Skin of body (tissue), 3 donors: ENCODE measurements at places on chromosomes 11 and 22. TPM values are rescaled to one million over a fixed set of nuclear protein-coding genes. Genes with fewer than 3 reads are reported as not detected.
A peak's percentile ranks its signal among the peaks of the same experiment; 100 is the strongest.

Gene OR2AT4
- not detected for total RNA-seq

Gene ADAMTS15
- 20.0 TPM for total RNA-seq

DNA sequence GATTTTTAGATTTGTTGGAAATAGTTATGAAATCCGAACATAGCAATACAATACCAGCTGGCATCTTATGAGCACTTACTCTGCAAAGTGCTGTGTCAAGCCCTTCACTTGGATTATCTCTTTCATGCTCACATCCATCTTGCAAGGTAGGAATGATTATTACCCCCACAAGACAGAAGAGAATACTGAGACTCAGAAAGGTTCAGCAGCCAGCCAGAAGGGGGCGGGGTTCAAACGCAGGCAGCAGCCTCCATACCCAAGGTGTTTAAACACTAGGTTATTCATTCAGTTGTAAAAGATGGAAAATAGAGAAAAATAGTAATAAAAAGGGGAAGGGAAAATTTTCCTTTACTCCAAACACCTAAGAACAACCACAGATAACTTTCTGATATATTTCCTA lies 158.5 kb downstream of the CCDC34 start:
- DNase-seq = no peak

DNA sequence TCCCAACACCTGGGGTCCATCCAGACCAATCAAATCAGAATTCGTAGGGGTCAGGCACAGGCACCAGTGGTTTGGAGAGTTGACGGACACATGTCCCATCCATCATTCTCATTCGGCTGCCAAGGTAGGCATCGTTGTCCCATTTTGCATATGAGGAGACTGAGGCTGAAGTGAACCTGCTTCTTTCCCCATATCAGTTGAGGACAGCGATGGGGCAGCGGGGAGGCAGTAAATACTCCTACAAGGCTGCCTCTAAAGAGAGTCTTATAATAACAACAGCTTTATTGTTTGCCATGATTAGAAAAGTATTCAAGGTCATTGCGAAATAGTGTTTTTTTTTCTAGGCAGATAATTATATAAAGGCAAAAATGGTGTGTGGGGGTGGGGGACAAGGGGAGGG lies 1.6 kb upstream of the BEST1 start:
- DNase-seq = no peak

DNA sequence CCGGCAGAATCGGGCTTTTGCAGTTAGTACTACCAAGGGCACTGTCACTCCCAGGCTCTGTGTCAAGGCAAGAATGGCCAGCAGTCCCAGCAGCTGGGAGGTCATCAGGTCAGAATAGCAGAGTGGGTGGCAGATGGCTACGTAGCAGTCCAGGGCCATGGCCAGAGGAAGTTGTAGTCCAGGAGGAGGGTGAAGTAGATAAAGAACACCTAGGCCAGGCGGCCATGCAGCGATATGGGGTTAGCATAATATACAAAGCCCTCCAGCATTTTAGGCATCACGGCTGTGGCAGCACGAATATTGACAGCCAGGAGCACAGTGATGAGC lies 52.1 kb downstream of the RRM1 start:
- no peak for DNase-seq

GRCh38 chr11:117906710-117907109 lies 22.5 kb downstream of the TMPRSS13 start:
- no peak for DNase-seq

DNA sequence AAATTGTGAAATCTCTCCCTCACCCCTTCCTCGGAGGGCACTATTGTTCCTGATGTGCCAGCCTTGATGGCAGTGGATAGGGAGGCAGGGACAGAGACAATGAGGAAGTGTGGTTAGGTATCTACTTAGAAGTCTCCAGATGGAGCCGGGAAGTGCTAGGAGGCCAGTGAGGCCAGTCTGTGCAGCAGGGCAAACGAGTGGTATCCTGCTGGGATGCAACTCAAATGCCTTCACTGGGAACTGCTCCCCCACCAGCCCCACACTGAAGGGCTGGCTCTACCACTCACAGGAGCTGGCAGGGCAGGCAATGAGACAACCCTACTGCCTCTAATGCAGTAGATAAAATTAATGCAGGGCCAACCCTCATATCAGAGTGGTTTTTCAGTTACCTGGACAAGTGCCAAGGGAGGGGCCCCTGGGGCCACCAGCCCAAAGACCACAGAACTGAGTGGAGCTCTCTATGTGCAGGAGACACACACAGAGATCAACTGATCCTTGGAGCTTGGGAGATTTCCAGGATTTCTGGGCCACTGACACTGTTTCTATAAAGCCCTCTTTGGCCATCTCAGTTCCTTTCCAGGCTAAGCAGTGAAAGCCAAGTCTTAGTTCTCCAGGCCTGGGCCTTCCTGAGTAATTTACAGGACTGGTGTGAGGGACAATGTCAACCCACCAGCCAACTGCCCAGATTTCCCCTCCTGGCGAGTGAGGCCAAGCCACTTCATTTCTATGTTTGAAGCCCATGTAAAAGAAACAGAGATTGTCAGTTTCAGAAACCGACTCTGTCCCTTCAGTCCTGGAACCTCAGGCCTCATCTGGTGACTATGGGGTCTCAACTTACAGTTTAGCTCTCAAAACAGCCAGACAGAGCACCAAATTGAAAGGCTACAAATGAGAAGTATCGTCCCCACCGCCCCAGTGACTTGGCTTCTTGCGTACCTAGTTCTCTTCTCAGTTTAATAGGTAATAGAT lies 4.1 kb downstream of the MIF start:
- no peak for DNase-seq

DNA sequence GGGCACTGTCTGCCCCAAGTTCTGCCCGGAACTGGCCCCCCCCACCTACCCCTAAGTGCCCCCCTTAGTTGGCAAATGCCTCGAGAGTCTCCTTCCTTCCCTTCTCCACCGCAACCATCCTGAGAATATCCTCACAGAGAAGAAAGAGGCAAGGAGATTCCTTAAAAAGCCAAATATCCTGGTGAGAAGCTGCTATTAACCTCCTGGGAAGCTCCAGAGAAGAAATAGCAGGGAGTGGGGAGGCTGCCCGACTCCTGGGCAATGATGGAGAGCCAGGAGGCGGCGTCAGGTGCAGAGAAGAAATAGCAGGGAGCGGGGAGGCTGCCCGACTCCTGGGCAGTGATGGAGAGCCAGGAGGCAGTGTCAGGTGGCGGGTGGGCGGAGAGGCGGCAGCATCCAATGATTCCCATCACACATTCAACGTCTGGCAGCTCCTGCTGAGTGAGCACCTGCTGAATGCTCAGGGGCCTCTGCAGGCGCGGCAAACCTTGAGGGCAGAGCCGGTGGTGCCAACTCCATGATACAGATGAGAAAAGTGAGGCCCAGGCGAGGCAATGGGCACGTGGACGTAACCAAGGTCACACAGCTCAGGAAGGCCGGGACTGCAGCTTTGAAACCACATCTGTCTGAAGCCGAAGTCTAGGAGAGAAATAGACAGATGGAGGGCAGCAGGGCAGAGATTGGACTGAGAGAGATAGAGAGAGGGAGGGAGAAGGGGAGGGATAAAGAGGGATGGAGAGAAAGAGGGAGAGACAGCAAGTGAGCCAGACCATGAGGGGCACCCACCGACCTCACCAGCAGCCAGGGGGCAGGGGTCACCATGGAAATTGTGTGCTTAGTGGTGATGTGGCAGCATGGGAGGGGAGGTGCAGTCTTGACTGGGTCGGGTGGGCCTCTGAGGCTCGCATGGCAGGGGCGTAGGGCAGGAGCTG lies 58.3 kb downstream of the CYTH4 start:
- no peak for DNase-seq

GRCh38 chr22:48758881-48759875 lies 1068.5 kb downstream of the BRD1 start:
- DNase-seq = no peak

DNA sequence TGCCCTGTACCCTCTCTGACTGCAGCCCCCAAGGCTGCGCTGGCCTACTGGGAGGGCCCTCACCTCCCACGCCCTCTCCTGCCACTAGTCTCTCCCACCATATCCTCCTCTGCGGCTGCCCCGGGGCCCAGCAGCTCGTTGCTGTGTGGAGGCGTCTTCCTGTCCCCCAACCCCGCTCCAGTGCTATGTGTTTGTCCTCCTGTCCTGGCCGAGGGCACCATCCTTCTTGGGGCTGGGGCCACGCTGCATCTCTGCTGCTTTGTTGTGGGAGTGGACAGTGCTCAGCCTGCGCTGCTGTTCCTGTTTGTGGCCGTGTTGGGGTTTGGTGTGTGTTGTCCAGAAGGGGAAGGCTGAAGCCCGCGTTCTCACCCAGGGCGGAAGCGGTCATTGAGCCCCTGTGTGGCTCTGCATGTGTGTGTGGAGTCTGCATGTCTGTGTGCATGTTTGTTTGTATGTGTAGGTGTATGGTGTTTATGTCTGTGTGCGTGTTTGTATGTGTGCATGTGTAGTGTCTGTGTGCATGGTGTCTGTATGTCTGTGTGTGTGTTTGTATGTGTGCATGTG lies 15.7 kb downstream of the TPCN2 start:
- no peak for DNase-seq

DNA sequence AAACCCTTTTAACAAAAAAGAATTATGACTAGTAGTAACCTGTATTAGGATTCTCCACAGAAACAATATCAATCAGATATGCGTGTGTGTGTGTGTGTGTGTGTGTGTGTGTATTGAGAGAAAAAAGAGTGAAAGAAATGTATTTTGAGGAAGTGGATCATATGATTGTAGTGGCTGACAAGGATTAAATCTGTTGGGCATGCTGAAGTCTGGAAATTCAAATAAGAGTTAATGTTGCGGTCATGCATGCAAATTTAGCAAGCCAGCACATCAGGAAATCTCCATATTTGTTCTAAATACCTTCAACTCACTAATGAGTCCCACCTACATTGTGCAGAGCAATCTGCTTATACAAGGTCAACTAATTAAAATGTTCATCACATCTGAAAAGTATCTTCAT lies 46.8 kb upstream of the IGLL5 start:
- no peak for DNase-seq

- no peak for DNase-seq
Measured at GRCh38 chr11:24531528-24531927, 34.7 kb downstream of the LUZP2 start.

DNA sequence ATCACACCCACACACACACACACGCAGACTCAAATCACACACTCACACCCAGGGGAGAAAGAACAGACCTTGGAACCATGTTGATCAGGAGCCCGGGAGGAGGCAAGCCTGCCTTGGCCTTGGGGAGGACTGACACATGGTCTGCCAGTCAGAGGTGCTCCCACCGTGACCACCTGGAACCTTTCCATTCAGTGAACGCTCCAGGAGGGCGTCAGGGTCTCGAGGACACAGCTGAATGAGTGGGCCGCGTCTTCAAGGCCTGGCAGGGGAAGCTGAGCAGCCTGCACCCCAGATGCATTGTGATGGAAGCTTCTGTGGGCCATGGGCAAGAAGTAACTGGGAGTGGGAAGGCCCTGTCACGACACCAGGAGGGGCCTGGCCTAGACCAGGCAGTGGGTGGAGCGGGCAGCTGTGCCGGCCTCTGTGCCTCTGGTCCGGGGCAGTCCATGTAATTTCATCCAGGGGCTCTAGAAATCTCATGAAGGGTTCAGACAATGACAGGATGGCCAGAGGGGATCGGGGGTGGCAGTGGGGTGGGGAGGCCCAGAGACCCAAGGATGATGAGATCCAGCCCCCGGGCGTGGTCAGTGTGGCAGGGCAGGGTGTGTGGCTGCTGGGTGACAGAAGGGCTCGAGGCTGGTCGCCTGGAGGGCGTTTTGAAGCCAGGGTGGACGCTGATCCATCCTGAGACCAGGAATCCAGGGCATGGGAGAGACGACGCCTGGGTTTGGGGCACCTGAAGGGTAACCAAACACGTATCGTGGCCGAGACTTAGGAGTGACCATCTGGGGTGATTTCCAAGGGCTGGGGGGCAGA lies 53.7 kb downstream of the IGF2 start:
- DNase-seq = no peak

DNA sequence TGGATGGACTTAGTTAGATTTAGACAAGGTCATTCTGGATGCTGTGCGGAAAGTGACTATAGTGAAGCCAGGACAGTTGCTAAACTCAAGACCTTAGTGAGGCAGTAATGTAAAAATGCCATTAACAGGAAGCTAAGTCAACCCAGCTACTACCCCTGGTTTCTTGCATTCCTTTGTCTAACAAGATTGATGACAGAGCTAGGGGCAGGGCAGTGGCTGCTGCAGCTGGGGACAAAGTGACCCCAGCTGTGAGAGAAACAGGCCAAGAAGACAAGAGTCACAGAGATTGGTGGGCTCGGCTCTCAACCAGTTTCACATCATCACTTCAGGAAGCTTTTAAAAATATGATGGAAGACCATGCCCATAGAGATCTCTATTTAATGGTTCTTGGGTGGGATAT lies 110.4 kb upstream of the POU2AF2 start:
- no peak for DNase-seq

DNA sequence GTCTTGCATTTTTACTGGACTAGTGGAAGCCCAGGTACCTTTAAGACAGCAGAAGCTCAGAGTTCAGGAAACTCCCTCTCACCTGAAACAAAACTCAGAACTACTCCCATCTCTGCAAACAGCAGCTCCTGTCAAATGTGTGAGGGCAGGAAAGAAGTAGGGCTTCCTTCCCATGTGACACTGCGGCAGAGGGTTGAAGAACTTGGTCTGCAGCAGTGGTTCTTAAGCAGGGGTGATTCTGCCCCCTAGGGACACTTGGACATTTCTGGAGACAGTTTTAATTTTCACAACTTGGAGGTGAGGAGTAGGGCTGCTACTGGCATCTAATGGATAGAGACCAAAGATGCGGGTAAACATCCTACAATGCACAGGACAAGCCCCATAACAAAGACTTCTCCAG lies 63.4 kb downstream of the RCN1 start:
- DNase-seq = no peak

GRCh38 chr11:105371311-105371710 lies 231.7 kb upstream of the CARD18 start:
- DNase-seq = no peak

- DNase-seq = peak; percentile 44
Measured at GRCh38 chr11:12689029-12689755, 15.0 kb downstream of the TEAD1 start.

DNA sequence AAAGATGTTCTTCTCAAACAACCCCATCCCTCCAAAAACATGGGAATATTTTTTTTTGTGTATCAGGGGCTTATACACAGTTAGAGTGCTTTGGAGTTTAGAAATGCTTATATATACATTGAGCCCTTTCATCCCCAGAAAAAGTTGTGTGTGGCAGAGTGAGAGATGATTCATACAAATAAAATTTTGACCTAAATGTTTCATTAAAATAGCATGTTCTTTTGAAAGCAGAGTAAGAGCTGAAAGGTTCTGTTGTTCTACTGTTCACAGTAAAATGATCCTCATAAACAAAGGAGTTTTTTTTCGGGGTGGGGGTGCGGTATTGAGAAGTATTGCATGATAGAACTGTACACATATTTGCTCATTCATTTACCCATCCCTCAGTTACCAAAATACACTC lies 512.4 kb downstream of the DLG2 start:
- no peak for DNase-seq

- peak; percentile 55 for DNase-seq
Measured at GRCh38 chr22:28582806-28583205, 96.8 kb downstream of the TTC28 start.

- DNase-seq = no peak
Measured at GRCh38 chr11:75527130-75527529, 1.4 kb upstream of the GDPD5 start.

- DNase-seq = no peak
Measured at GRCh38 chr22:37998543-37998942, 14.2 kb upstream of the SOX10 start.
